IPS DF 19.7 (cell line): ENCODE measurements at places on chromosomes 6 and 20.

- no peak for DNase-seq
Measured at GRCh38 chr6:154909821-154910220, 85.3 kb upstream of the TIAM2 start.

DNA sequence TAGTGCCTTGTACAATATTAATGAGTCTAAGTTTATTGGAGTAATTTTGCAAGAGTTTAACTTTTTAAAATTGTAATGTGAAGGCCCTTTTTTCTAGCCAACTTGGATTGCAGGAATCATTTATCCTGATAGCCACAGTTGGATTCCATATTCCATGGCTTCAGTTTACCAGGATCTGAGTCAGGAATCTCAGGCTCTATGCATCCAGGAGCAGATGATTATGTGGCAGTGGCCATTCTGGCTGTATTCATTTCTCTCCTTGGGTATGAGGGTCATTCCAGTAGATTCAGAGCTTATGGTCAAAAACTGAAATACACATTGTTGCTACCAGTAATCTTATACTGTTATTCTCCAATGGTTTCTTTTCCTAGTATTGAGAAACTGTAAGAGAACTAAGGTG, 2.9 kb downstream of the AIG1 start:
- no peak for DNase-seq

GRCh38 chr6:158002951-158003853, 21.5 kb downstream of the SYNJ2 start:
- no peak for DNase-seq

GRCh38 chr20:48815537-48815936, 12.3 kb downstream of the PREX1 start:
- DNase-seq: no peak

GRCh38 chr6:120938164-120938875, 396.0 kb downstream of the TBC1D32 start:
- no peak for DNase-seq

DNA sequence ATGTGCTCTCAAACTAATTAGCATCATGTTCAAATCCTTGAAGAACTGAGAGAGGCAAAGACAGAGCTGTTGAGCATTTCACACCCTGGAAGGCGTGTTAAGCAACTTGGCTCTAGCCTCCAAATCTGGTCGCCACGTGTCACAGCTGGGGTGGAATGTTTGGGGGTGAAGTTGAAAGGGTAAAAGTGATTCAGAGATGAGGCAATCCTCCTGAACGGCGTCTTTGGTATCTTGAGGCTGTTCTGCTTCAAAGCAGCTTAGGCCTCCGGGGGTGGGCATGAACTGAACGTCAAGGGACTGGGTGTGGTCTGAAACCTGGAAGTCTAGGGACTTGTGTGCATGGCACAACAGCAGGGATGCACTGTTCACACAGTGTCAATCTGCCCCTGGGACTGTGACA, 62.3 kb downstream of the TRAM2 start:
- no peak for DNase-seq

GRCh38 chr6:29597184-29597583, 12.3 kb downstream of the OR2H2 start:
- no peak for DNase-seq

DNA sequence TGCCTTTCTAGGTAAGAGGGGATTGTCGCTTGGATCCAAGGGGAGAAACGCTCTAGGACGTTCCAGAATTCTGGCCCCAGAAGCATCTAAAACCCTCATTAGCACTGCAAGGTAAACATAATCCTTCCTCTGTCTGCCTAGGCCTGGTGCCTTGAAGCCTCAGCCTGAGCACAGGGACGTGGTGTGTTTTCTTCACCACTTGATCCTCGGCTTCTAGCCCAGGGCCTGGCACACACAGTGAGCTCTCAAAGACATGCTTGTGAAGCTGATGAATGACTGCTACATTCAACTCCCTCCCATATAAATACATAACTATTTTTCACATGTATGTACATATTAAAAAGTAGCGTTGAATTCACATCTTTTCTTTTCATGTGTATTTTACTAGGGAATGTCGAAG, 100.3 kb downstream of the ISM1 start:
- no peak for DNase-seq

DNA sequence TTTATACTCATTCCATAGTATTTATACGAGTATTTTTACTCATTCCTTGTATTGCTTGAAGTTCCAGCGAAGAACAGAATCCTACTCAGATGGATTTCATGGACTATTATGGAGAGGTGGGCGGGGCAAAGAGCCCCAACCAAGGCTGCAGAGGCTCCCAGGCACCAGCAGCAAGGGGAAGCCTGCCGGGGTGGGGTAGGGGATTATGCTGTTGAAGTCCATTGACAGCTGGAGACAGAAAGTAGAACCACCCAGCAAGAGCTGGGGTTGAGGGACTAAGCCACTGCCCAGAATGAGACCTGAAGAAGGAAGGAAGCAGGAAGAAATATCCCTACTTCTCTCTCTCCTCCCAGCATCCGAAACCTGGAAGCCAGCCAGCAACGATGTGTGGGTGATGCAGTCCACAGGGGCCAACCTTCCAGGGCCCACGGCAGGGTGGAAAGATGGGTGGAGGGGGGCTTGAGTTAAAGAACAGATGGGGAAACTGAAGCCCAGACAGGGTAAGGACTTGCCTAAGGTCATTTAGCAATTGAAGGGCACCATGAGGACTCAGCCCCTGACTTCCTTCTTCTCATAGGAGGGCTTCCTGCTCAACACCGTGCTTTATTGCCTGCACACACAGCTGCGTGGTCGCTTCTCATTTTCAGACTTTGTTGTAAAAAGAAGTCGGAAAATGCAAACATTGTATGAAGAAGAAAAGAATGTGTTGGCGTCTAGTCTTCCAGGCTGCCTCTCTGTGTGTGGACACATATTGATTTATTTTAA, 18.3 kb upstream of the GTSF1L start:
- no peak for DNase-seq

GRCh38 chr6:13586603-13587542, 12.5 kb downstream of the SIRT5 start:
- no peak for DNase-seq

DNA sequence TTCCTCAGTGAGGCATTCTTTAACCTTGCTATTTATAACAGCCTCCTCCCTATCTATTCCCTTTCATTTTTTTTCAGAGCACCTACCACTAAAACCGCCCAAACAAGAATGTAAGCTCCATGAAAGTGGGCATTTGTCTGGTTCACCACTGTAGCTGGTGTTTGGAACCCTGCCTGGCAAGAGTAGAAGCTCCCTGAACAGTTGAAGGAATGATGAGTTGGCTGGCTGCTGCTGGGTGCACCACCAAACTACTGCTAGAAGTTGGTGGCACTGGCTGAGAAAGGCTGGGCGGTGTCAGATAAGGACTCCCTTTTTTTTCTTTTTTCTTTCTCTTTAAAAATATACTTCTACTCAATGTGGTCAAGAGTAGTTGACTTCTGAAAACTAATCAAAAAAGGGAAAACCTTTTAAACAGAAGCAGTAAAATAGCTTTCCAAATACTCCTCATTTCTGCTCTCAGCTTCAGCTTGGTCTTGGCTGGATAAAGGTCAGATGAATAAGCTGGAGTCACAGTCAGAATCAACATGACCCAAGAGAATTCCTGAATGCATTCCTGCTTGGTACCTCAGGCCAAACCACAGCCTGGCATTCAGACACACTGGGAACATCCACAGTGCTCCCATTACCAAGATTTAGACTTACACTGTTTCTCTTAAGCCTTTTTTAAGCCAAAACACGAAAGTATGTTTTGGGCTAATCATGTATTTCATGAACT, 38.0 kb downstream of the RTN4IP1 start:
- no peak for DNase-seq

DNA sequence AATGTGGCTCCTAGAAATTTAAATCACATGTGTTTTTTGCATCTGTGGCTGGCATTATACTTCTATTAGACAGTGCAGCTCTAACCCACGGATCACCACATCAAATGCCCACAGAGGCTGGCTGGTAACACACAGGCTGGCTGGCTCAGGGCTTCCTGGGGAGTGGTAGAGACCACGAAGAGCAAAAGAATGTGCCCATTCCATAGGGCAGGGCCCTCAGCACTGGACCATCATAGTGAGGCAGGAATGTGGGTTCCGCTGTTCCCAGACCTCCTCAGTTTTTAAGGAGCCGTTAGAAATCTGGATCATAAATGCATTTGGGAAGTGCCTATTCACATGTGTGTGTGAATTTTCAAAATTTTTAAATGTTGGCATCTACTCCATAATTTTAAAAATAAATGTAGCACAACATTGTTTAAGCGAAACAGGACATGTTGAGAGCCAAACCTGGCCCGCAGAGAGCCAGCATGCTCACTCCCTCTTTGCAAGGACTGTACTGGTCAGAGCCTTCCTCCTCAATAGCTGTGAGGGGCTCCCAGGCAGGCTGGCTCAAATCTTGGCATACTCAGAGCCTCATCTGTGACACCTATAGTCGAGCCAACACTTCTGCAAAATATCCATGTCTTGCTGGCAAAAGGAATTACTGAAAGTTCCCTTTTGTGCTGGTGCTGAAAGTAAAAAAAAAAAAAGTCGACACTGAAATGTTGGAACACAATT, 190.5 kb downstream of the FNDC1 start:
- DNase-seq: no peak

- DNase-seq: no peak
Measured at GRCh38 chr6:37480118-37480736, 19.5 kb downstream of the CCDC167 start.

DNA sequence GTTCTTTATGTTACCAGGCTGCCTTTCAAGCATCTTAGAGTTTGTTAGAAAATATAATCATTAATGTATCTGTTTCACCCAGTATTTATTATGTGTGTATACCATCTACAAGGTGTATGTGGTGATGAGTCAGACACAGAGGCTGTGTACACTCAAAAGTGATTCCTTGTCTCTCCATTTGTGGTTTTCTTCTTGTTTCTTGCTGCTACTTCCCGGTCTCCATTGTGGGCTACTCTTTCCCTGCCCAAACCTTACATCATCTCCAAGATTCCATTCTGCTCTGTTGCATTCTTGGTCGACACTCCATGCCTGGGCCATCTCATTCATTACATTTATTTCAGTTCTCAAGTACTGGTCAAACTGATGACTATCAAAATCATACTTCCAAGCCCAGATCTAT, 182.2 kb upstream of the STXBP5 start:
- no peak for DNase-seq

- DNase-seq: no peak
Measured at GRCh38 chr6:135875446-135875845, 23.9 kb downstream of the PDE7B start.

DNA sequence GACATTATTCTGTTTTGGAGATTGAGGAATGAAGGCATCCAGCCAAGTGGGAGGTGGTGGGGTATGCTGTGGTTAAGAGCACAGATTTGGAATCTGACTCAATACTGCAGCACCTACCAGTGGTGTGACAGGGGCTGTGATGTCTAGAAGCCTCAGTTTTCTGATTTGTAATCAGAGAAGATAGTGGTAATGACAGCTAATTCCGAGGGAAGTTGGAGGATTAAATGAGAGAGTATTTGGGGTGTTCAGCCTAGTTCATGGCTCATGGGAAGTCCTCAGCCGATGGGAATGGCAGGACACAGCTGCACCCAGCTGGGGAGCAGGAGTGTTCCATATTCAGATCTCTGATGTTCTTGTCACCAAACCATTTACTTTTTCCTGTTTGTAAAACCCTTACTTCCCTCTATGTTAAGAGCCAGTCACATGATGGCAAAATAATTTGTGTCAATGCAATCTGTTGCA, 9.3 kb downstream of the SLC9A8 start:
- no peak for DNase-seq

DNA sequence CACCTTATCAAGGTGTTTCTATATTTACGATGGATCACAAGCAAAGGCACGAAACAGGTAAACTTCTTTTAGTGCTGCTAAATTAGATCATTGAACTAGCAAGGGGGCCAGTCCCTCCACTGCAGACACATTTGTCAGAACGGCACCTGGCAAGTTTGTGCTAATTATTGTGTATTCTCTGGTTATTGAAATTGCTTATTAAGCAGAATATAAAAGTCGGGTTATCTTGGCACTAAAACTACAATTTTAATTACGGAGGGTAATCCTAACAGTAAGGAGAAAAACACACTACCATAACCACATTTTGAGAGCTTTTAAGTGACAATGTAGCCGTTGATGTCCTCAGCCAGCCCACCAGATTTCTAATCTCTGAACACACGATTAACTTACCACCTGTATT, 118.9 kb upstream of the BTN3A2 start:
- DNase-seq: no peak

- no peak for DNase-seq
Measured at GRCh38 chr6:139028215-139028657, 309 bp upstream of the ABRACL start.

GRCh38 chr20:38357653-38358207, 11.4 kb downstream of the LBP start:
- DNase-seq: no peak

DNA sequence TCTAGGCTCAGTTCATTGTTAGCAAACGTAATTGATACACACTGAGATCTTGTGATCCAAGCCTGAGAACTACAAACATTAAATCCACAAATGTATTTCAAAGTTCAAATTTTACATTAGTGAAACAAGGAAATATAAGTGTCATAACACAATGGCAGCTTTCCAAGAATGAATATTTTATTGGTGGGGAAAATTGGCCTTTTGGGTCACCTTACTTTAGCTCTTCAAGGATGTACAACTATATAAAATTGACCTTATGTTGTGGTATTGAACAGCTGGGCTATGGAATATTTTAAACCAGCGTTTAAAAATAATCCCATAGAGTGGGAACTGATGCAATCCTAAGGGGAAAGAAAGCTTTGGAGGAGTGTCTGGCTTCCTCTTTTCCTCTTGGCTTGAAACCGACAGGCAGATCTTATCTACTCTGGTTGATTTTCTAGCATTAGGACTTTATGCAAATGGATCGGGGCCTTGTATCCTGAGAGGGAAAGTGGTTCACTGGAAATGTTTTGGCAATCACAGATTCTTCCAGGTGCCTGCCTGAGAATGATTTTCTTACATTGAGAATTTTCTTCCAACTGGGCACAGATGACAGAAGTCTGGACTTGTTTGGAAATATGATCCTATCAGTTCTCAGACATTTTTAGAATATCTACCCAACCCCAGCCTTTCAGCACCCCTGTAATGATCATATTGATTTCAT, 184.8 kb upstream of the ECI2 start:
- DNase-seq: no peak

DNA sequence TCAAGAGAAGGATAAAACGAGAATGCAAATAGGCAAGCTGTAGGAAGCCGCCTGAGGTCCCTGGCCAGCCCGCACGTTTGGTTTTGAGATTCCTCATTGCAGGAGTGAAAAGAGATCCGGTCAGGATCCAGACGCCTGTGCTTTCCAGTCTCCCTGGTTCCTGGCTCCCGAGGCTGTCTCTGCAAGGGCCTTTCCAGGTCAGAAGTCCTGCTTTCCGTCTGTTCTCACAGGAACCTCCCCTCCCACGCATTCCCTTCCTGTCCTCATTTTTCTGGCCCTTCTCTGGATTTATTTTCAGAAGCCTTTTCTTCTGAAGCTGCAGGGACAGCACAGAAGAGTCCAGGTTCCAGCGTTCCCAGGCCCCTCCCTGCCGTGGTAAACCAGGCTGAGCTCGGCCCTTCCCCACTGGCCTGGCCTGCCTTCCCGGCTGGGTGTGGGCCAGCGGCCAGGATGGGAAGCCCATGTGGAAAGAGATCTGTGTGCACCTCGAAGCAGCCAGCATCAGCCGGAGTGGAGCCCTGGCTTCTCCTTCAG, 54.0 kb downstream of the TMEM242 start:
- DNase-seq: no peak
